ENCODE measurements at places on chromosomes 4 and X. TPM values are rescaled to one million over a fixed set of nuclear protein-coding genes. Genes with fewer than 3 reads are reported as not detected.
A peak's percentile ranks its signal among the peaks of the same experiment; 100 is the strongest.

DNA sequence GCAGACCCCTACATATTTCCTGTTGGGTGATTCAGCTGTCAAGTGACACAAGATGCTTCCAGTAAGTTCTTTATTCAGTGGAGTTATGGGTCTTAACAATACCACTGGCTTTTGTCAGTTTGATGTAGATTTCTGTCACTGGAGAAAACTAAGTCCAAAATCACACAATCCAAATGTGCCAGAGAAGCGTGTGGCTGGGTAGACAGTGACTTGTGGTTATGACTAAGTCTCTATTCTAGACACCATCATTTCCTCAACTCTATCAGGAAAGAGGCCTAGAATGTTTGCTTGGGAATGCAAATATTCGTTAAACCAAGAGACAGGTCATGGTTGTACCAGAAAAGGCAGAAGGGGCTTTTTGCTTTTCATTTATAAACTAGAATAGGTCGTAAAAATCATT, 54.4 kb upstream of the HS3ST1 start:
- H3K36me3 ChIP-seq, result no peaks in the 10 kb centered on the region
- no peak overlapping the region for H3K27ac ChIP-seq
- peak; percentile 81 for DNase-seq
- peaks cover 45% of the 10 kb centered on the region for H3K4me1 ChIP-seq
- H3K4me3 ChIP-seq, result no peak overlapping the region

GRCh38 chr4:123649250-123649644, 252.7 kb downstream of the SPRY1 start:
- DNase-seq, result no peak
- H3K27me3 ChIP-seq, result no peaks in the 10 kb centered on the region
- no peaks in the 10 kb centered on the region for H3K36me3 ChIP-seq
- H3K4me3 ChIP-seq, result no peak overlapping the region

Gene PASD1
- polyA plus RNA-seq, result not detected

DNA sequence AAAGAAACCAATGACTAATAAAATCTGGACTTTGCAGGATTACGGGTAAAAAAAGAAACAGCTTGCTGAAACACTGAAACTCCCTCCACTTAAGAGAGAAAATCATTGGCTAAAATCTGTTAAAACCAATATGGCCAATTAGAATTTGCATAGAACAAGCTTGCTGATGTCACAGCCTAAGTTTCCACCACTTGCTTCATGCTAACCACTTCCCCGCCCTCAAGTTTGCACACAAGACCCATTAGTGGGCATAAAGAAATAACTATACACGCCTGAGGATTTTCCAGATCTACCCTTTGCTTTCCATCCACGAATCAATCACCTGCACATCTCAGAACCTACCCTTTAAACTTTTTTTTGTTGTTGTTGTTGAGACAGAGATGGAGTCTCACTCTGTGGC, 42.7 kb upstream of the PHEX start:
- H3K4me1 ChIP-seq, result peaks cover 36% of the 10 kb centered on the region
- no peak overlapping the region for H3K4me3 ChIP-seq
- DNase-seq, result no peak
- no peaks in the 10 kb centered on the region for H3K27me3 ChIP-seq

GRCh38 chrX:133307094-133307493, 88.9 kb upstream of the TFDP3 start:
- no peaks in the 10 kb centered on the region for H3K36me3 ChIP-seq
- H3K4me3 ChIP-seq, result no peak overlapping the region
- H3K4me1 ChIP-seq, result no peaks in the 10 kb centered on the region
- no peak for DNase-seq
- H3K27ac ChIP-seq, result no peak overlapping the region

- no peaks in the 10 kb centered on the region for H3K36me3 ChIP-seq
- no peaks in the 10 kb centered on the region for H3K27me3 ChIP-seq
- no peak for DNase-seq
- no peak overlapping the region for H3K27ac ChIP-seq
These were observed 89.0 kb upstream of the C4orf50 start for GRCh38 chr4:6107114-6107791.

DNA sequence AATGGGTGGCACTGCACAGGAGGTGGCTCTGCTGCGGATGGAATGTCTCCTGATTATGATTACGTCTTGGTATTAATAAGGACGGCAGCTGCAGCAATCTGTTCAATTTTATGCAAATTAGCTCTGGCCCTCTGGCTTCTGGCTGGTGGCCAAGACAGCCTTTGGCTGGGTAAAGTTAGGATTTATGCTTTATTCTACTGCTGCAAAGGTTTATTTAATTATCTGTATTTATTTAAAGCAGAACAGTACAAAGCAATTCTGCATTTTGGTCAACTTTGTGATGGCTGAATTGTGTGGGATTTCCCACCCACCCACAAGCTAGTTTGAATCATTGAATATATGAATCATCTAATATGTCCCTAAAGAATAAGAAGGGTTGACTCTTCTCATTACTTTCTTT, 745.6 kb upstream of the FAM241A start:
- DNase-seq, result no peak
- no peaks in the 10 kb centered on the region for H3K27me3 ChIP-seq
